ENCODE measurements at places on chromosomes 13 and 19.

GRCh38 chr19:5844456-5845433 lies 5.2 kb upstream of the FUT6 start:
- DNase-seq, result no peak

DNA sequence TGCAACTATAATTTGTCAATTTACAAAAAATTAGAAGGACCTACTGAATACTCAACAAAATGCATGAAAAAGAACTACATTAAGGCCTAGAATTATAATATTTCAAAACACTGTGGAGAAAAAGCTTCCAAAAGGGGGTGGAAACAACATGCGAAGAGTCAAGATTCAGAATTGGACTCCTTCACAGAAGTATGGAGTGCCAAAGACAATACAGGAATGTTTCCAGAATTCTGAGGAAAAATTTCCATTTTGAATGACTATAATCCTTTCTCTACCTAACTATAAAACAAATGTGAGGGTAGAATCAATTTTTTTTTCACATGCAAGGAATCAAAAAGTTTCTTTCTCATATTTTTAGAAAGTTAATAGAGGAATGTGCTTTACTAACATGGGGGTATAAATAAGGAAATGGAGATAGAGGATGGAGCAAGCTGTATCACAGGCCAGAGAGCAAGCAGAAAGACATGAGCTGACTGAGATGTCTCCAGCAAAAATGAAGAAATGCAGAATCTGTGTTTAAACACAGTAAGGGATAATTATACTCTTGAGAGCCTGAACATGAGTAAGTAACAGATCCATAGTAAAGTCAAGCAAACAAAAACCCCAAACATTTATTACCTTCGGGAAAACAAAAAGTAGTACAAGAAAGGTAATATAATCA lies 39.5 kb upstream of the SMAD9 start:
- DNase-seq, result no peak

GRCh38 chr19:16497042-16497441 lies 848 bp downstream of the C19orf44 start:
- no peak for DNase-seq

GRCh38 chr13:39787086-39787487 lies 131.6 kb downstream of the COG6 start:
- no peak for DNase-seq

- DNase-seq, result no peak
Measured at GRCh38 chr19:57317503-57317902, 2.8 kb upstream of the ZNF543 start.

GRCh38 chr19:17121736-17122293 lies 46.2 kb downstream of the MYO9B start:
- DNase-seq, result no peak

DNA sequence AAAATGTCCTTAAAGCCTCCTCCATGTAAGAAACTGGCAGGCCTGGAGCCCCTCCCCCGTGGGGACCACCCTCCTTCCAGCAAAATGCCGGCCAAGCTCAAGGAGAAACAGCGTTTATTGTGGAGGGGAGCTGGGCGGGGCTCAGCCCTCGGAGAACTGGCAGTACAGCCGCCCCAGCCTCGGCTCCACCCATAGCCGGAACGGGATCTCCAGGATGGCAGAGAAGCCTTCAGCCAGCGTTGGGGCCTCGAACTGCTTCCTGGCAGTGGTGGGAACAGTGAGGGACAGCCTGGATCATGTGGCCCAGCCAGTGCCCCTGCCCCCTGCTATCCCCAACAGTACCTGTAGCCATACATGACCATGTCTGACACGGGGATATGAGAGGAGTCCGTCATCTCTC lies 6.3 kb downstream of the PNKP start:
- DNase-seq, result no peak

Data from activated CD4-positive, alpha-beta T cell treated with anti-CD3 and anti-CD28 coated beads for 1 hour (primary cell).